CD4-positive, alpha-beta T cell treated with Interferon alpha-2 for 1 hour (primary cell): ENCODE measurements at places on chromosomes 16 and 17.
A peak's percentile ranks its signal among the peaks of the same experiment; 100 is the strongest.

DNA sequence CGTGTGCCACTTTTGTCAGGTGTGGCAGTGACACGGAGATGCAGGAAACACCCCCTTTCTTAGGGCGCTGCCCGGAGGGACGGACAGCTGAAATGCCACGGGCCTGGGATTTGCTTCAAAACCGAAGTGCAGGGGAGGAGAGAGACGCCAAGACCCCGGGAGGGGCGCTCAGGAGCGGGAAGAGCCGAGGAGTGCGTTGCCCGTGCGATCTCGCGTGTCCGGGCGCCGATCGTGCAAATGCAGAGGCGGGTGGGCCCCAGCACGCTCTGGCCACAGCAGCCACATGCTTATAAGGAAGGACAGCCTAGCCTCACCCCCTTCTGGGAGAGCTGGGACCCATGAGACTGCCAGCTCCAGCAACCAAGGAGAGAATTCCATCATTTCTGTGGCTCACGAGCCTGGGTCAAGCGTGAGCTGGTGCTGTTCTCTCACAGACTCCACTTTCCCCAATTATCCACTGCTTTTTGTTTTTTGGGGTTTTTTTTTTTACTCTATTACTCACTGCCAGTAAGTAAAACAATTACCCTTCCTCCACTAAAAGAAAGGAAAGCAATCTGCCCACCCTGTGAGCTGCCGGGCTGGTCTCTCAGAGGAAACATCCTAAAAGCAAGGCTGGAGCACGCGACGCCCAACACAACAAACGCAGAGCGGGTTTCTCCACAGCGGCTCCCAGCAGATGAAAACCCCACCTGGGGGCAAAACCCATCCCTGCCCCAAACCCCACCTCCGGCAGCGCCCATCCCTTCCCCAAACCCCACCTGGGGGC is 27.2 kb upstream of the C16orf95 start:
- DNase-seq, result no peak

- no peak for DNase-seq
Measured at GRCh38 chr17:12759090-12759489, 30.2 kb upstream of the ARHGAP44 start.

- no peak for DNase-seq
Measured at GRCh38 chr16:23539984-23540816, 16.9 kb downstream of the EARS2 start.

DNA sequence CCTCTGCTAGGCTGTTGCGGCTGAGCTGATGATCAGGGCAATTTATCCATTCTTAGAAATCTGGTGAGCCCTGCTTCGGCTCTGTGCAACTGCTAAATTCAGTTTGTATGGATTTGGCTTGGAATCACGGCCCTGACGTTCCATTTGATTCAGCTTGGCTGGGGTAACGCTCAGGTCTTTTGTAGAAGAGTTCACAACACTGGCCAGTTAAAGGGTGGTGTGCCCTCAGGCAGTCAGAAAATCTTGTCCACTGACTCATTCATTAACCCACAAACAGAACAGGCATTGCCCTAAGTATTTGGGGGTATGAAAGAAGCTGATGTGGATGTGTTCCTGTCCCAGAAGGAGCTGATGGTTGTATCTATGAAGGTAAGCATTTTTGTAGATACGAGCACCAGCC is 53.9 kb downstream of the GNAO1 start:
- DNase-seq, result no peak

GRCh38 chr17:5598457-5598856 is 14.1 kb upstream of the NLRP1 start:
- DNase-seq, result no peak

GRCh38 chr16:88896238-88897070 is 30.0 kb upstream of the PABPN1L start:
- DNase-seq, result no peak

DNA sequence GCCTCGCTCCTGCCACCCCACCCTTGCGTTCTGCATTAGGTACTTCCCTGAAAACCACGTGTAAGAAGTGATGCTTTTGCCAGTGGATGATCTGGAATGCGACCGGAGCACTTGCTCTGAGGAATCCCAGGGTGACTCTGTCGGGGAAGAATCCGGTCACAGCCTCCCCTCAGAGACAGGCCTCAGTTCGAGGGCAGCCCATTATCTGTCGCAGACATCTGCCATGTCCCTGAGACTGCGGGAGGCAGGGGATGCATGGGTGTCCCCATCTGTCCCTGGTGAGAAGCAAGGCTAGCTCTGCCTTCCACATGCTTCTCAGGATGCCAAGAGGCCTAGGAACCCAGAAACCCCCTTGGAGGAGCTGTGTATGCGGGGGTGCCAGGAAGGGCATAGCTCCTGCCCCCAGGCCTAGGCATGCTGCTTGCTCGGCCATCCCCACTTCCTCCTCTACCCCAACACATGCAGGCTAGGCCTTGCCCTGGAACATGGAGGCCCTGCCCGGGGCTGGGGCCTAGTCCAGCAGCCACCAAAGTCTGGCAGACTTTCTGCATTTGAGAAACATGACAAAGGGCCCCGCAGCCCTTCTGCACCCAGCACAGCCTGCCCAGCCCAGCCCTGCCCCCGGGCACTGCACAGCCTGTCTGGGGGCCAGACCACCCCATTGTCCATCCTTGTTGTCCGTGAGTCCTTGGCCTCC is 20.5 kb downstream of the MNT start:
- DNase-seq, result no peak

- DNase-seq, result no peak
Measured at GRCh38 chr16:2692251-2692947, 10.1 kb downstream of the KCTD5 start.

DNA sequence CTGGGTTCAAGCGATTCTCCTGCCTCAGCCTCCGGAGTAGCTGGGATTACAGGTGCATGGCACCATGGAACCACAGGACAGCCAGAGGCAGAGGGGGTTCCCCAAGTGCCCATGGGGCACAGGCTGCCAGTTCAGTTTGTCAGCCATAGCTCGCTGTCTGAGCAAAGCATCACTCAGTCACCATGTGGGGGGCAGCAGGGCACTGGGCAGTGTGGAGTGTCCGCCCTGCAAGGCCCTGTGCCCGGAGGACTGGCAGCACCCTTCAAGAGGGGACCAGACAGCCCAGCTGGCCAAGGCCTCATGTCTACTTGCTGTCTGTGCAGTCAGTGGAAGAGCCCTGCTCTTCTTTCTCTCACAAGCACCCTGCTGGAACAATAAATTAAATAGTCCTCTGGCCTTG is 6.4 kb downstream of the ALYREF start:
- DNase-seq, result no peak

GRCh38 chr17:32335046-32335445 is 6.9 kb downstream of the C17orf75 start:
- no peak for DNase-seq

DNA sequence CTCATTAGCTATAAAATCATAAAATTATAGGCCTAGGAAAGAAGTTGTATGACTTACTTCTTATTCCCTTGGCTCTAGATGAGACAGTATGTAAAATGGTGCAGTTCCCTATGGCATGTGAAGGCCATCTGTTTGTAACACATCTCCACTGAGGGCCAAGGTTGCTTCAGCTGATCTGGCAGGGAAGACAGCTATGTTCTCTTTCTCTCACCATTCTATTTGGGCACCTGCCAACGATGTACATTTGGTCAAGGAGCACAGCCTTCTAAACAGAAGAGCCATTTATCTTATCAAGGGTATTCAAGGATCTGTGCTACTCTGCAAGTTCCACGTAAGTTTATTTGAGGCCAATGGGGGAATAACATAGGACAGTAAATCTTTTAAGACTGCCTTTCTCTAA is 129.8 kb upstream of the TOM1L1 start:
- DNase-seq, result no peak

- peak; percentile 66 for DNase-seq
Measured at GRCh38 chr17:78865682-78866390, 25.2 kb upstream of the USP36 start.

DNA sequence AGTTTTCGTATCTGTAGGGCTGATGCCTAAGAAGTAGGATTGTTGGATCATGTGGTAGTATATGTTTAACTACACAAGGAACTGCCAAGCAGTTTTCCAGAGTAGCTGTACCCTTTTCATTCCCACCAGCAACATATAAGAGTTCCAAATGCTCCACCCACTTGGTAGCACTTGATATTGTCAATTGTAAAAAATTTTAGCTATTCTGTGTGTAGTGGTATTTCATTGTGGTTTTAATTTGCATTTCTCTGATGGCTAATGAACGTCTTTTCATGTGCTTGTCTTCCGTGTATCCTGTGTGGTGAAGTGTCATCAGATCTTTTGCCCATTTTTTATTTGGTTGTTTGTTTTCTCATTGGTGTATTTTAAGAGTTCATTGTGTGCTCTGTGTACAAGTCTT is 69.7 kb downstream of the TANC2 start:
- DNase-seq, result no peak

DNA sequence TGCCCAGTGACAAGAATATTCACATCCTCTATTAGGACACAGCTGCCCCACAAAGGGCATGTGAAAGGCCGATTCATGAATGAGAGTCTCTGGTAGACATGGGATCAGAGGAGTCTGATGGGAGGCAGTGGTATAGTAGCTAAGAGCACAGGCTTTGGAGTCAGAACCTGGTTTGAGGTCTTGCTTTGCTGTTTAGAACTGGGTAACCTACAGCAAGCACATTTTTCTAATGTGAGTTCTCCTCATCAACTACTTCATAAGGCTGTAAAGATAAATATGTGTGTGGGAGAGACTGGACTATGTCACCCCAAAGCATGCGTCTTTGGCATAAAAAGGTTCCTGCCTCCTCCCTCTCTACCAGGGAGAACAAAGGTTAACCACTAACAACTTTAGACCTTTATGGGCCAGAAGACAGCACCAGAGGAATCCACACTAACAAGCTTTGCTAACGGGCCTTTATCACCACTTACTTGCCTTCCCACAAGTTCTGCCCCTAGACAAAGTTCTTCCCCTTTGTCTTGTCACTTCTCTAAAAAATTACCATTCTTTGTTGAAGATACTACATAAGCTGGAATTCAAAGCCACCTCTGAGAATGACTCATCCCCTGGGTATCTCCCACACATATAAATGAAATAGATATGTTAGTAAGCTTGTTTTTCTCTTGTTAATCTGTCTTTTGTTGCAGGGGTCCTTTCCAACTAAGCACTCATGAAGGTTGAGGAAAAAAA is 21.1 kb downstream of the CDR2 start:
- DNase-seq, result peak; percentile 46

DNA sequence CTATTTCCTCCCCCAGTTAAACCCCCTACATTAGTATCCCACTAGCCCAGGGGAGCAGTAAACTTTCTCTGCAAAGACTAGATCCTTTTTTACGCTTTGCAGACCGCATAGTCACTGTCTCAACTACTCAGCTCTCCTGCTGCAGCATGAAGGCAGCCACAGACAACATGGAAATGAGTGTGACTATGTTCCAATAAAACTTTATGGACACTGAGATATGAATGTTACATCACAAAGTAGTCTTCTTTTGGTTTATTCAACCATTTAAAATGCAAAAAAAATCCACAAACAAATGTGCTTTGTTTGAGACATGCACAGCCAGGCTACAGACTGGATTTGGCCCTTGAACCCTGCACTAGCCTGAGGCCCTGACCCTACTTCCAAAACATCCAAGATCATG is 1.9 kb upstream of the RNASEK start:
- no peak for DNase-seq

GRCh38 chr16:28027055-28027454 is 36.5 kb downstream of the GSG1L start:
- DNase-seq, result no peak

DNA sequence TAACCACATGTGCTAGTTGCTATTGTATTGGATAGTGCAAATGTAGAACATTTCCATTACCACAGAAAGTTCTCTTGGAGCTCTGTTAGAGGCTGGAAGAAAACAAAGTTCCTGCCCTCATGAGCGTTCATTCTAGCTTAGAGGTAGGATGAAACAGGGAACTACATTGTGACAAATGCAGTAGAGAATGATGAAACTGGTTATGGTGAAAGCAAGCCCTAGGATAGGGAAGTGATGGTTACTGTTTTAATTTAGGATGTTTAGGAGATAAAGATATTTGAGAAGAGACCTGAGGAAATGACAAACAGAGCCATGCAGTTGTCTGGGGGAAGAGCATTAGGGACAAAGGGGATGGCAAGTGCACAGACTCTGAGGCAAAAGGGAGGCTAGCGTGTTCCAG is 50.7 kb downstream of the AATF start:
- DNase-seq, result no peak

DNA sequence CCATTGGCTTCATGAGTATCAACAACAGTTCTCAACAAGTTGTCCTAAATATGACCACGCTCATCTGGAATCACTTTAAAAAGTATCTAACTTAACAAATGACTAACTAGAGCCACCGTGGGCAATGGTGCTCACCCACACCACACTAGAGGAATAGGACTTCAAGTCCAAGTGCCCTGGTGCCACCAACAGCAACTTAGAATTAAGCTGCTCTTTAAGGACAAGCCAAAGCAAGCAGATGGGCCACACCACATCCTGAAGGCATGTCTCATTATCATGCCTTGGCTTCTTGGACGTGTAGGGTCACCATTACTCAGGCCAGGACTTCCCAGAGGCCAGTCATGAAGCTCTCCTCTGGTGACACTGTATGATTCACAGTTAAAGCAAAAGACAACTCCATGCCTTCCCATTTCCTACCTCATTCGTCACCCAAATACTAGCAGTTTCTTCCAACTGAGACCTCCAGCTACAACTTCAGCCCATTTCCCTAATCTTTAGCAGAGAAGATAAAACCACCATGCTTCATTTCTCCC is 9.4 kb upstream of the SLC6A4 start:
- DNase-seq, result no peak

GRCh38 chr17:45414990-45415881 is 17.4 kb downstream of the ARHGAP27 start:
- no peak for DNase-seq

GRCh38 chr16:59324462-59324861 is 590.3 kb upstream of the GOT2 start:
- DNase-seq, result no peak

GRCh38 chr17:78144147-78144719 is 2.0 kb upstream of the C17orf99 start:
- peak; percentile 68 for DNase-seq

DNA sequence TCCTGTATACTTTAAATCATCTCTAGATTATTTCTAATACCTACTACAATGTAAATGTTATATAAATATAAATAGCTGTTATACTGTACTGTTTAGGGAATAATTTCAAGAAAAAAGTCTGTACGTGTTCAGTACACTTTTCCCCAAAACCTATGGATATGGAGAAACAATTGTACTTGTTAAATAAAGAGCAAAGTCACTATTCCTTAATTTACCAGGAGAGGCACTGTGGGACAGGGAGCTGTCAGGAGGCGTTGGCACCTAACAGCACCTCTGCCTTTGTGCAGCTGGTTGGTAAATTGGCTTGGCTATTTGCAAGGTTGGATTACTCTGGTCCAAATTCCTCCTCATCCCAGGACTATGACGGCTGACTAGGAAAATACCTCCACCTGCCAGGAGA is 28.0 kb downstream of the CRHR1 start:
- DNase-seq, result no peak

- DNase-seq, result no peak
Measured at GRCh38 chr16:51579652-51580360, 428.7 kb upstream of the SALL1 start.

- no peak for DNase-seq
Measured at GRCh38 chr17:32813021-32813420, 63.9 kb downstream of the MYO1D start.
